ENCODE measurements at places on chromosomes 4 and X.

- no peak for DNase-seq
Observed at GRCh38 chr4:11196927-11197522, 231.7 kb downstream of the HS3ST1 start.

GRCh38 chr4:166688835-166689234, 545.5 kb downstream of the SPOCK3 start:
- no peak for DNase-seq

- DNase-seq, result no peak
Observed at GRCh38 chr4:85571008-85571407, 96.1 kb downstream of the ARHGAP24 start.

DNA sequence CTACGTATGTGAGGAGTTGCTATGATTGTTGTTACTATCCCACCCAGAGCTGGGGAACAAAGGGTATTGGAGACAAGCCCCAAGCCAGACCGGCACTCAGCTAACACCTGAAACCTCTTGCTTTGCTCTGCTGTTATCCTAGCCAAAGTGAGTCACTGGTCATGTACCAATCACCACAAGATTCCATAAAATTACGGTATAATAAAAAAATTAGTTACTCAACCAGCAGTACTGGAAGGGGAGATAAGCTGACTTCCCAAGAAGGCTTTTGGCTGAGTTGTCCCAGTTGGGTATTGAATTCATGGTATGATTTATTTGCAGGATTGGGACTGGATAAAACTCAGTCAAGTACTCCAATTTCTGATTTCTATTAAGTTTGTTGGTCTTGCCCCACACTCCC, 5.3 kb downstream of the EDA2R start:
- DNase-seq, result no peak

DNA sequence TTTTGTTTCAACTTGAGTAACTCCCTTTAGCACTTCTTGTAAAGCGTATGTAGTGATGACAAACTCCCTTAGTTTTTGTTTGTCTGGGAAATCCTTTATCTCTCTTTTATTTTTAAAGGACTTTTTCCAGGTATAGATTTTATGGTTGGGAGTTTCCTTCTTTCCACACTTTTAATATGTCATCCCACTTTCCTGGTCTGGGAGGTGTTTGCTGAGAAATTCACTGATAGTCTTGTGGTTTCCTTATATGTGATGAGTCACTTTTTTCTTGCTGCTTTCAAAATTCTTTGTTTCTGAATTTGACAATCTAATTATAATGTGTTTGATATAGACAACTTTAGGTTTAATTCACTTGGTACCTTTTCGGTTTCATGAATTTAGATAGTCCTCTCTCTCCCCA, 353.9 kb downstream of the GPAT3 start:
- DNase-seq, result no peak

- no peak for DNase-seq
Observed at GRCh38 chrX:134025986-134026545, 40.7 kb upstream of the GPC3 start.

DNA sequence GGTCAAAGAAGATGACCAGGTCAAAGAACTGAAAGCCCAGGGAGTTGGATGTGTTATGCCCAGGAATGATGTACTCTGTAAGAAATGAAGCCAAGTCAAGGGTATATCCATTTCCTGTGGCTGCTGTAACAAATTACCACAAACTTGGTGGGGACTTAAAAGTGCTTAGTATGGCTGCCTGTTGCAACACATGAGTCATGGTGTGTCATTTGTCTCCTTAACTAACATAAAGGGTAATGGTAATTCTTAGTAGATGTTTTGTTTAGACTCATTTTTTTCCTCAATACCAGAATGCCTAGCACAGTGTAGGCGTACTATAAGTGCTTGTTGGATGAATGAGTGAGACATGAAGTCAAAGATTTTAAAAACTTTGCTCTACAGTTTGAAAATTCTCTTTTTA, 45.7 kb downstream of the SYTL5 start:
- DNase-seq, result no peak

Measured in activated T-helper 1 cell treated with anti-CD3 and anti-CD28 coated beads, Interleukin-2, amount 50 U/mL, for 16 hours (primary cell).